ENCODE measurements at places on chromosomes 6 and 20.

- no peak for DNase-seq
These were observed 143.3 kb downstream of the SCP2D1 start for GRCh38 chr20:18956890-18957289.

- no peak for DNase-seq
These were observed 12.4 kb upstream of the MAK start for GRCh38 chr6:10850728-10851127.

GRCh38 chr6:7805850-7806214 is 79.9 kb downstream of the BMP6 start:
- DNase-seq, result no peak

GRCh38 chr6:96795481-96795880 is 41.8 kb downstream of the GPR63 start:
- DNase-seq, result no peak

DNA sequence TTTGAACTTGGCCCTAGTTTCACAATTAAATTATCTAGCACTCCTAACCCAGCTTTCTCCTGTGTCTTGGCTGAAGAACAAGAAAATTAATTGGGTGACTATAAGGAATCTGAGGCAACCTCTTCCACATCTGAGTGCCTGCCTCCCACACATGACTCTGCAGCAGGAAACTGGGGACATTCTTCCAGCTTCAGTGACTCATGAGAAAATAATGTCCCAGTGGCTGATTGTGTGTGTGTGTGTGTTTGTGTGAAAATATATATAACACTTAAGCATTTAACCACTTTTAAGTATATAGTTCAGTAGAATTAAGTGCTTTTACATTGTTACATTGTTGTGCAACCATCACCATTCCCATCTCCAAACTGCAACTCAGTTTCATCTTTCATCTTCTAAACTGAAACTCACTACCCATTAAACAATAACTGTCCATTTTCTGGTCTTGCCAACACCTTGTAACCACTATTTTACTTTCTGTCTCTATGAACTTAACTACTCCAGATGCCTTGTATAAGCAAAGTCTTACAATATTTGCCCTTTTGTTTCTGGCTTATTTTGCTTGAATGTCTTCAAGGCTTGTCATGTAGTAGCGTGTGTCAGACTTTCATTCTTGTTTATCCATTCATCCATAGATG is 8.7 kb downstream of the TRIM38 start:
- DNase-seq, result peak; percentile 84

- no peak for DNase-seq
These were observed 234.3 kb downstream of the ARHGAP18 start for GRCh38 chr6:129475477-129476247.

DNA sequence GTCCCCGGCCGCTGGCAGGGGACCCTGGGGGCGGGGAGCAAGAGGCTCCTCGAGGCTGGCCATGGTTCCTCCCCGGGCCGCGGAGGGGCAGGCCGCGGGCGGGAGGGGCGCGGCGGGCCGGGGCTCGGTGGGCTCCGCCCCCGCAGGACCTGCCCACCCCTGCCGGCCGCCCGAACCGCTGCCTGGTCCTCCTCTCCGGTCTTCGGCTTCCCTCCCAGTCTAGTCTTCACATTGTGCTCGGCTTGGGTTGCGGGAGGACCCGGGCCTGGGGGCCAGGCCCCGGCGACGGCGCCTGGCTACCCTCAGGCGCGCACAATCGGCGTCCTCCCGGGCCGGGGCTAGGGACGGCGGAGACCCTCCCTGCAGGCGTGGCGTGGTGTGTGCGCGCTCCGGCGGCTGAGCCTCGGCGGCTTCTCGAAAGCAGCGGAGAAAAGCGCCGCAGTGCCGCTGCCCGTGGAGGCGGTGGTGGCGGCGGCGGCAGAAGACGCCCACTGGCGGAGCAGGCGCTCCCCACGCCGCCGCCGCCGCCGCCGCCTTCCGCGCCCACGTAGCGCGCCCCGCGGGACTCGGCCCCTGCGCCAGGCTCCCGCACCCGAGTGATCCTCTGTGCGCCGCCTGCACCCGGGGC is at the start of gene PDE10A:
TSS of gene PDE10A (minus strand) at position 493 of the 628 bp plus-strand sequence. CDS start at position 63, 430 bp downstream.
- DNase-seq, result peak; percentile 82

GRCh38 chr6:35051997-35052583 is 89.0 kb downstream of the TCP11 start:
- no peak for DNase-seq

DNA sequence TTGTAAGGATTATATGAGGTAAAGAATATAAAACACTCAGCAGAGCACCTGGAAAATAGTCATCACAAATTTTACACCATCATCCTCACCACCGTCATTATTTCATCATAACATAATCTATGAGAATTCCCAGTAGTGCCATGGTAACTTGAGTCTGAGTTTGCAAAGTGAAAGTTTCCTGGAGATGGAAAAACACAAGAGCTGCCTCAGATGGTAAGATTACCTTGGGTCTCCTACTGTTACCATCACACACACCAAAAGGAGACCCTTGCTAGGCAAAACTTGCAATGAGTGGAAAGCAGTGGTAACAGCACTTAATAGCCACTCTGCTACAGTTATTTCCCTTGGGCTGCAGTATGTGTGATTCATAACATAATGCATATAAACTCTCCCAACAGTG is 589.8 kb downstream of the RNF144B start:
- DNase-seq, result no peak

DNA sequence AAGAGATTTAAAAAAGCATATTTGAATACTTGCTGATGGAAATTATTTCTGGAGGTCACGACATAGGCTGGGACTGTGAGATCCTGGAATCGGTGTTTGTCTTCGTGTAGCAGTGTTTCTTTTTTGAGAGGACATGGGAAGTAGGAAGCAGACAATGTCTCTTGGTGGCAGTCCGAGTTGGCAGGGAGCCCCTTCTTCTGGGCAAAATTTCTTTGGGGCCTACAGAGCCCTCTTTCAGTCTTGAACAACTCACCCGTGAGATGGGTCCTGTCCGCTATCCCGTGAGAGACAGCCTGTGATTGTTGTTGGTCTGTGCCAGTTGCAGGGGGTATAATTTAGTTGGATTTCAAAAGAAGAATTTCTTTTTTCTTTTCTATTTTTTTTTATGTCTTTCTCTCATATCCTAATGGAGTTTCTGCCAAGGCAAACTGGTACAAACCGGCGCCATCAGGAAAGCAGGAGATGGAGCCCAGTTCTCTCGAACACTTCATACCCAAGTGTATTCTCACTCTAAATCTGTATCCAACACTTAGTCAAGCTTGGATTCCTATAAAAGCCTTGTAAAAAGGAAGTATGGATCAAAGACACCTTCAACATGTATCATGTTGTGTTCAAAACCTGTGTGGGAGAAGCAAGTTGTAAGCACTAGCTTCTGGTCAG is 785.1 kb downstream of the MAFB start:
- DNase-seq, result no peak

- peak; percentile 70 for DNase-seq
These were observed 58.1 kb downstream of the UBE2V1 start for GRCh38 chr20:50054626-50055511.

GRCh38 chr6:51788121-51788520 is 299.3 kb downstream of the PKHD1 start:
- DNase-seq, result no peak

DNA sequence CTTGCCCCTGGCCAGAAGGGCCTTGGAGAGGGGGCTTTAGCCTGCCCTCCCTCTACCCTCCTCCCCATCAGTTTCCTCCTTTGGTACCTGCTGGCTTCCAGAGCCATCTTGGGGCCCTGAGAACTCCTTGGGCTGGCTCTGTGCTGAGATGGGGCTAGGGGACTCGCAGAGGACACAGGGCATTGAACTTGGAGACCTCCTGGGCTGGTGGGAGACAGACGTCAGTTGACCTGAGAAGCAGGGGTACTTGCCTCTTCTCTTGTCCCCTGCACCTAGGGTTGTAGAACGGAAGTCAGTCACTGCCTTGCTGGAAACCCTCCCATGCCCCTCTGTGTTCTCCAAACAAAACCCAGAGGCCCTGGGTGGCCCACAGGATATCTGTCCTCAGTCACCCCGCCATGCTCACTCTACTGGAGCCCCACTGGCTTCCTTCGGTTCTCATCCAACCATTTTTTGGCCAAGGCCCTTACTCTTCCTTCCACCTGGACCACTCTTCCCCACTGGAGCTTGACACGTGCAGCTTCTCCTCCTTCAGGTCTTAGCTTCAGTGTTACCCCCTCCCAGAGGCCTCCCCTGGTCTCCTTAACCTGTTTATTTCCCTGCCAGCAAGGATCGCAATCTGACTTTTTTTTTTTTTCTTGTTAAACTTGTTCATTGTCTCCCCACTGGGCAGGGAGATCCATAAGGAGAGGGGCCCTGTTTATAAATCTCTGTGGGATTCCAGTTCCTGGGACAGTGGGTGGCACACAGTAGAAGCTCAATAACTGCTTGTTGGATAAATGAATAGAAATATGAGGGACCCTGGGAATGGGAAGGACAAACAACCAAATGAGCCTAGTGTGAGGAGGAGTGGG is 971 bp downstream of the RBCK1 start:
- DNase-seq, result no peak

- no peak for DNase-seq
These were observed 276.3 kb downstream of the ADGRB3 start for GRCh38 chr6:68911334-68911733.

DNA sequence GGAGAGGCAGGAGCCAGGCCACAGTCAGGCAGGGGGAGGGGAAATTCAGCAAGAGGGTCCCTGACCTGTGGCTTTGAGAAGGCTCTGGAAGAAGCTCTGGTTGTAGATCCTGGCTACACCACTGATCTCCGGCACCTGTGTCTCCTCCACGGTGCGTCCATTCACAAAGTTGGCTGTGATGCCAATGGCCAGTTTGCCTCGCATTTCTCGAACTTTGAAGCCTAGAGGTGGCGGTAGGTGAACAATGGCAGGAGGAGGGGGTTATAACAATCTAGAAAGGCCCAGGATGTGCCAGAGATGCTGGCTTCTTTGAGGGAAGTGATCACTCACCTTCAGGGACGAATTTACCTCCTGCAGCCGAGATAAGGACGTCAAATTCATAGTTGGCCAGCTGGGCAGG is 3.4 kb downstream of the MICAL1 start:
- DNase-seq, result no peak

DNA sequence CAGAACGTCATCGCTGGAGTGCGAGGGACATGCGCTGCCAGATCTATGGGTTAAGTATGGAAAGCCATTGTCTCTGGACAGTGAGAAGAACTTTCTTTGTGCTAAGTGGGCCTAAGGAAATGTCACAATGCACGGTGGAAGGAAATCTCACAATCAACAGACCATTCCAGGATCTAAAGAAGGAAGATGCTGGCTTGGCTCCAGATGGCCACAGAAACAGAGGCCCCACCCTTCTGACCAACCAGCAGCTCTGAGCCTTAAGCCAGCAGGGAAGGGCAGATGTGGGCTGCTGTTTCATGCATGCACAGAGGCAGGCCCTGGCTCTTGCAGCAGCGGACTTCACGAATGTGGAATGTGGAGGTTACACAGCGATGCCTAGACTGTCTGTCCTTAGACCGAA is 156.3 kb downstream of the SOBP start:
- no peak for DNase-seq

- peak; percentile 74 for DNase-seq
These were observed 42.6 kb downstream of the NCOA3 start for GRCh38 chr20:47544240-47544639.
